Fibroblast of skin of right biceps (primary cell): ENCODE measurements at places on chromosomes 3 and 15.

DNA sequence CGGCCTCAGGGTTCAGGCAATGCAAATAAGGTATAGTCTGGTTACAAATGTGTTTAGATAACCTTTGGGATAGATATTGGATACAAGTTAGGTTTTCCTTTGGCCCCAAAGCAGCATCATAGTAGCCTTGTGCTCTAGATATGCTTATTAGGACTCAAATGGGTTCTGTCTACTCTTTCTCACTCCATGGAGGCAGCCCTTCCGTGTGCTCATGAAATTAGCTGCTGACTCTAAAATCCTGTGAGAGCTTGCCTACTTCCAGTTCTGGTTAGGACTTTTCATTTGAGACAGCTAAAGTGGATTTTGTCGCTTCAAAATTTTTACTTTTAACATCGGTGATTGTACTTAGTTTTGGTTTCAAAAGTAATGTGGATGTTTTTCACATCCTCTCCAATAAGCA, 1.6 kb downstream of the CDV3 start:
- DNase-seq = no peak

- DNase-seq = no peak
These were observed 220.6 kb upstream of the MRPL3 start for GRCh38 chr3:131723343-131723742.

DNA sequence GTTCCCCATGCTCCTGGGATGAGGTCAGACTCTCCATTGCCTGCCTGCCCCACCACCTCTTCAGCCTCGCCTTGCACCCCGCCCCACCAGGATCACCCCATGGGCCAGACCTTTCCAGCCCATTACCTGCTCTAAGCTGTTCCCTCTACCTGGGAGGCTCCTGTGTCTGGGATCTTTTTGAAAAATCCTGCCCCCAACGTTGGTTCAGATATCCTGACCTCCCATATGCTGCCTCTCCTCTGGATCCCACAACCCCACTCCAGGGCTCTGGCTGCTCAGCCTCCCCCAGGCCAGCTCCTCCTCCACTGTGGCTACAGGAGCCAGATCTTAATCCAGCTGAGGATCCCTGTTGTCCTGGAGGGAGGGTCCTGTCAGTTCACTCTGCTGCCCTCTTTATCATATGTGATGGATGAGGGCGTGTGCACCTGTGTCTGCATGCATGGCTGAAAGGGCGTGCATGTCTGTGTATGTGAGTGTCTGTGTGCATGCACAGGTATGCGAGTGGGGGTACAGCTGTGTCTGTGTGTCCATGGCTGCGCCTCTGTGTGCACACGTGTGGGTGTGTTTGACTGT, 21.7 kb upstream of the ALAS1 start:
- DNase-seq = no peak

- DNase-seq = peak; percentile 8
These were observed 96.8 kb downstream of the ANXA2 start for GRCh38 chr15:60301024-60301423.

DNA sequence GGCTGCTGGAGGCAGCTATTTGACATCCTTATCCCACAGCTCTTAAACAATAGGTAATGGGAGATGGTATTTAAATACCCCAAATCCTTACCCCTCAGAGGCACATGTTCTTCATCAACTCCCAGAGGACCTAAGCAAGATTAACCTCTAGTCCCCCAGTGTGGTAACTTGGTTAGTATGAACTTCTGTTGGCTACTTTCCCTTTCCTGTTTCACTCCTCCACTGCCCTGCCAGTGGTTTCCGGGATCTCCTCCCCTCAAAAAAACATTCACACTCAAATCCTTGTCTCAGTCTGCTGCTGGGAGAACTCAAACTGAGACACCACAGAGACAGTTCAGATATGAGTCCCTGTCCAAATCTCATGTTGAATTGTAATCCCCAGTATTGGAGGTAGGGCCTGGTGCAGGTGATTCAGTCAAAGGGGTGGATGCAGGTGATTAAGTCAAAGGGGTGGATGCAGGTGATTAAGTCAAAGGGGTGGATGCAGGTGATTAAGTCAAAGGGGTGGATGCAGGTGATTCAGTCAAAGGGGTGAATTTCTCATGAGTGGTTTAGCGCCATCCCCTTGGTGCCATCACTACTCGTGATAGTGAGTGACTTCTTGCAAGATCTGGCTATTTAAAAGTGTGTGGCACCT, 335.0 kb upstream of the CTNNB1 start:
- DNase-seq = no peak

- DNase-seq = no peak
These were observed 987.0 kb upstream of the CFAP20DC start for GRCh38 chr3:60036803-60037202.
